Right ventricle myocardium superior (tissue), 1 donor: ENCODE measurements at places on chromosomes 5 and 9. TPM values are rescaled to one million over a fixed set of nuclear protein-coding genes. Genes with fewer than 3 reads are reported as not detected.

DNA sequence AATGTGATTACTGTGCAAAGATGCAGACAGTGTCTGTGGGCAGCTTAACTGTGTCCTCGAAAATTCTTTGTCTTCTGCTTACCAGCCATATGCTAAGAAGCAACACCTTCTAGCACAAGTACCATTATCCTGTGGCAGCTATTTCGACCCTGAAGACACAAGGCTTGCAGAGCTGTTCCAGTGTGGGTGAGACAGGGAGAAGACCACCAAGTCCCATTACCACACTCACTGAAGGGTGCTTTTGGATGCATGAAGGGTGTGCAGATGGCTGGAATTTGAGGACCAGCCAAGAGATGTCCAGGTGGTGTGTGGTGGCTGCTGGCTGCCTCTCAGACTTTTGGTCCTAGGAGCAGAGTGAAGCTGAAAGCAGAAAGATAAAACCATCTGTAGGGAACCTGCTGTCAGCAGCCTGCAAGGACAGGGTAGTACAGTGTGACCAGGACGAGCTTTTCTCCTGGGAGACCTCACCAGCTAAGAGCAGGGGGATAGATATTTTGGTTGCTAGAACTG is 161.8 kb downstream of the ICE1 start:
- no peak for DNase-seq

- DNase-seq: no peak
Measured at GRCh38 chr5:172820046-172820767, 13.8 kb upstream of the ERGIC1 start.

DNA sequence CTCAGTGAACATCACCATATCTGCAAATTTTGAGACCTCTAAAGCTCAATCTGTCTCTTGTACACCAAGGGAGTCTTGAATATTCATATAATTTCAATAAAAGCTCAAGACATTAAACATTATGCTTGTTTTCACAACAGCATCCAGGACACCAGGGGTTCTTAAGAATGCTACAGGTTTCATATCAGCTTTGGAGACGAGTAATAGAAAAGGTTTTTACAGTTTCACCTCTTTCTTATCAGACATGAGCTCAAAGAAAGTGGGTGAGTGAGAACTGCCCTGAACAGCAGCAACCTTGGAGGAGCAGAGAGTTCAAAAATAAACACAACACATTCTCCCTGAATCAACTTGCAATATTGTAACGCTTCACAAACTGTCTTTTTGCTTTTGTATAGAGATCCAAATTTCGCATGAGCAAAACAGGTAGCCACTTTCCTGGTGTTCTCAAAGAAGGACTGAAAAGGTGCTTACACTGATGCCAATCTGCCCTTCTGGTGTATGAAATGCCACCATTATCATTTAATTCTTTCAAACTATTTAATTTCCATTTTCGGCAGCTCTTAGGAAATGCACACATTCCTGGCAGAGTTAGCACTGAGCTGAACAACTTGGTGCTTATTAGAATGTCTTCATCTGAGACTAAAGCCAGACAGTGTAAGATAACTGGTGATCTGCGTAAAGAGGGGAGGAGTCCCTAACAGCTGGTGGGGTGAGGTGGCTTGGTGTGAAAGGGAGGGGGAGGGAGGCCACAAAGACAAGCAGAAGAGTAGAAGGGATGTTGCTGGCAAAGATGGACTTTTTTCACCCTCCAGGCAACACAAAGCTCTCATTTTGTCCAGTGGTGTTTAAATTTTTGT is 535.3 kb downstream of the PDE4D start:
- peak; percentile 43 for DNase-seq

DNA sequence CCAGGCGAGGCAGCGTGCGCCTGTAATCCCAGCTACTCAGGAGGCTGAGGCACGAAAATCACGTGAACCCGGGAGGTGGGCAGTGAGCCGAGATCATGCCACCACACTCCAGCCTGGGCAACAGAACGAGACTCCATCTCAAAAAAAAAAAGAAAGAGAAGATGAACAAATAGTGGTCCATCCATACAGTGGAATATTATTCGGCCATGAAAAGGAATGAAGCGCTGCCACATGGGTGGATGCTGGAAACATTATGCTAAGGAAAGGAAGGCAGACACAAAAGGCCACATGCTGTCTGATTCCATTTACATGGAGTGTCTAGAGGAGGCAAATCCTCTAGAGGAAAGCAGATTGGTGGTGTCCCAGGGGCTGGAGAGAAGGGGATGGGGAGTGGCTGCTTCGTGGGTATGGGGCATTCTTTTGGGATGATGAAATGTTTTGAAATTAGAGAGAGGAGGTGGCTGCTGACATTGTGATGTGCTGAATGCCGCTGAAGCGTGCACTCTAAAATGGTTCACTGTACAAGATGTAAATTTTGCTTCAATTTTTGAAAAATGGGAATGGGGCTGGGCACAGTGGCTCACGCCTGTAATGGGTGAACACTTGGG is 17.0 kb downstream of the PLPP7 start:
- DNase-seq: no peak

DNA sequence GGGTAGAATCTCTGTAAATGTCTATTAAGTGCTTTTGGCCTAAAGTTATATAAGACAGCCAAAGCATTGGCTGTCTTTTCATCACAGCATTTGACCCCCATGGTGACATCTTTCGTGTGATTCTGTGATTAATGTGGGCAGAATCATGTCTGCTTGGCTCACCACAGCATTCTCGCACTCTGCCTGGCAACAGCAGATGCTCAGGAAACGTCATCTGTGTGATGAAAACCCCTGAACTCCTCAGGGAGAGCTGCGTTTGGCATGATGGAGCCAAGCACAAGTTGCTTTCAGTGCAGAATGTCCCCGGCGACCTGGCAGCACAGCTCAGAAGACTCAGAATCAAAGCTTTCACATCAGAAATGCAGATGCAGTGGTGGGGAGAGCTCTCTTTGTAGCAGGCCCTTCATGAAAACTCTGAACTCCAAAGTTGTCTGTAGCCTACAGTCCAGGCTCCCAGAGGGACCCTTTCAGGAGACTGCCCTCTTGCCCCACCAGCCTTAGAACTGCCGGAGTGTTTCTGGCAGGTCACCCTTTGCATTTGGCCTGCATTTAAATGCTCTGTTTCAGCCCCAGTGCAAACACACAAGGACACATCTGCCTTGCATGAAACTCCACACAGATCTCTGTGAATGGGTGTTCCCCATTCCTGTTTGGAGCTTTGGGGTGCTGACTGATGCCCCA is 155.6 kb upstream of the PANK3 start:
- peak; percentile 81 for DNase-seq

Gene SPOCK1
- 19.6 TPM for total RNA-seq

Gene POU5F2
- 0.24 TPM for total RNA-seq
